ENCODE measurements at places on chromosomes 13 and 19. TPM values are rescaled to one million over a fixed set of nuclear protein-coding genes. Genes with fewer than 3 reads are reported as not detected.

Gene TRAPPC6A
- total RNA-seq = 19.4 TPM

Gene ALKBH6
- 13.2 TPM for total RNA-seq

Gene MADCAM1
- total RNA-seq = 0.28 TPM

Gene LILRA6
- 3.9 TPM for total RNA-seq

DNA sequence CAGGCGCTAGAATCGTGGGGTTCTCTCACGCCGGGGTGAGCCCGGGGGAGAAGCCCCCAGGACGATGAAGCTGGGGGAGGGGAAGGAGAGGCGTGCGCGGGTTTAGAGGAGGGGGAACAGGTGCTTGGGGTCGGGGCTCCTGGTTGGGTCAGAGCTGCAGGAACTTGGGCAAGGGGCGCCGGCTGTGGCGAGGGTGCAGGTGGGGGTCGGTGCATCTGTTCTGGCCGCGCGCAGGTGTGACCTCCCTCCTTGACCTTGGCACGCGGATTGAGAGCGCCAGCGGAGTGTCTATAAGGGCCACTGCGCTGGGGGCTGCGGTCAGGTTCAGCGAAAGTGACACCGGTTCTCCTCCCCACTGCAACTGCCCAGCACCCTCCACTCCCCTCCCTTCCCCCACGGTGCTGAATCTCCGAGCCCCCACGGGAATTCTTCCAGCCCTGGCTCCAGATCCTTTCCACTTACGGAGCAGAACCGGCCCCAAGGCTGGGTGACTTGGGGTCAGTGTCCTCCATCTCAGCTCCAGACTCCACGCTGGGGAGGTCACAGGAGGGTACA, 618 bp downstream of the TMEM38A start:
- DNase-seq = peak; percentile 56

- no peak for DNase-seq
Observed at GRCh38 chr13:68713394-68713793, 1394.2 kb upstream of the ATXN8OS start.

GRCh38 chr13:100984085-100984705, 309.6 kb upstream of the TMTC4 start:
- no peak for DNase-seq

- no peak for DNase-seq
Observed at GRCh38 chr13:63092456-63092855, 1676.8 kb upstream of the PCDH20 start.

GRCh38 chr13:67238277-67238859, 8.2 kb upstream of the PCDH9 start:
- no peak for DNase-seq

GRCh38 chr19:10826231-10826630, 9.8 kb downstream of the TMED1 start:
- no peak for DNase-seq

- no peak for DNase-seq
Observed at GRCh38 chr19:35294859-35295791, 3.2 kb downstream of the MAG start.

GRCh38 chr13:89687066-89687465, 1660.4 kb upstream of the MIR17HG start:
- DNase-seq = no peak

GRCh38 chr13:110712081-110712848, 1.2 kb upstream of the ING1 start:
- DNase-seq = peak; percentile 87
